Effector memory CD8-positive, alpha-beta T cell (primary cell): ENCODE measurements at places on chromosomes 3 and 15.
A peak's percentile ranks its signal among the peaks of the same experiment; 100 is the strongest.

DNA sequence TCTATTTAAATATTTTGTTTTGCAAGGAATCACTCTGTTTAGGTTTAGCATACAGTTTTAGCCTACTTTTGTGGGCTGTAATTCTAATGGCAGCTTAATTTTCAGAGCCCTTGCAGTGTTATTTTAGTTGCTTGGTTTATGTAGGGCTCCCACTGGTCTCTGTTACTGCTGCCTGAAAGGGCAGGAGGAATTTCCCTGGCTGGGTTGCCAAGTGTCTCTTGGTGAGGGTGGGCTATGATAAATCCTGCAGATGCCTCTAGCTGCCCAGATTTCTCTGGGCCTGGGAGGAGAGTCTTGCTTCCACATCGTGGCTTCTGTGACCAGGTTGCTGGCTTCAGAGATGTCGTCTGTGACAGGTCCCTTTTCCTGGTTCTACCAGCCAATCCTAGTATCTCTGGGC is 36.2 kb downstream of the ILDR1 start:
- no peaks in the 10 kb centered on the region for H3K27me3 ChIP-seq
- H3K36me3 ChIP-seq: no peaks in the 10 kb centered on the region
- DNase-seq: no peak
- no peak overlapping the region for H3K4me3 ChIP-seq
- no peaks in the 10 kb centered on the region for H3K4me1 ChIP-seq

- H3K27me3 ChIP-seq: peaks cover 17% of the 10 kb centered on the region
- H3K4me3 ChIP-seq: no peak overlapping the region
- DNase-seq: no peak
- H3K36me3 ChIP-seq: peaks cover 5% of the 10 kb centered on the region
- H3K27ac ChIP-seq: no peak overlapping the region
Measured at GRCh38 chr15:65072027-65072426, 4.2 kb upstream of the RASL12 start.

DNA sequence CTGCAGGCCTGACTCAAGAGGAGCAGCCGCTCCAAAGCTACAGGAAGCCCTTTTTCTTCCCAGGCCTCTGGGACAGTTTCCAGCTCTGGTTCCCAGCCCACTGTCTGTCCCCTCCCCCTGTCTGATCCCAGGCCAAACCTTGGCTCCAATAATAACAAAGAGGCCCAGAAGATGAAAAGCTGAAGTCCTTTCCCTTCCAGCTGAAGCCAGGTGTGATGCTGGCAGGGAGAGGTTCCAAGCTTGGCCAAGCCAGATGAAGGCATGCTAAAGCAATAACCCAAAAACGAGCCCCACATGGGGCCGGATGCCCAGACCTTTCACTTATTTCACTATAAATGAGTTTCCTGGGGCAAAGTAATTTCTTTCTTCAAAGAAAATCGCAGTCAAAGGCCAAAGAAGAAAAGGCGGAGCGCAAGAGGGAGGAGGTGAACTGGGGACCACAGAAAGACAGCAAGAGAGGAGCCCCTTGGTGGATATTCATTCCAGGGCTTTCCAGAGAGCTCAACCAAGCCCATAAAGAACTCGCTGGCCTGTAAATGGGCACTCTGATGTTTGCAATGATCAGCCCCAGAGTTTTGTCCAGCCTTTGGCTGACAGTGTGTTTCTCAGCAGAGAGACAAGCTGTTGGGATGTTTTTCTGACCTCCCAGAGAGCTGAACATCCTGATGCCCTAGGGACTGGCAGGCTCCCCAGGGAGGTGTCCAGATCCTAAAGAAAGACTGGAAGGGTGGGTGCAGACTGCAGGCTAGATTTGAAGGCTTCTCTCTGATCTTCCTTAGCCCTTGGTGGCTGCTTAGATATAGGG is 157.6 kb downstream of the UACA start:
- no peak overlapping the region for H3K4me3 ChIP-seq
- no peaks in the 10 kb centered on the region for H3K4me1 ChIP-seq
- DNase-seq: no peak
- no peak overlapping the region for H3K27ac ChIP-seq
- H3K36me3 ChIP-seq: no peaks in the 10 kb centered on the region

DNA sequence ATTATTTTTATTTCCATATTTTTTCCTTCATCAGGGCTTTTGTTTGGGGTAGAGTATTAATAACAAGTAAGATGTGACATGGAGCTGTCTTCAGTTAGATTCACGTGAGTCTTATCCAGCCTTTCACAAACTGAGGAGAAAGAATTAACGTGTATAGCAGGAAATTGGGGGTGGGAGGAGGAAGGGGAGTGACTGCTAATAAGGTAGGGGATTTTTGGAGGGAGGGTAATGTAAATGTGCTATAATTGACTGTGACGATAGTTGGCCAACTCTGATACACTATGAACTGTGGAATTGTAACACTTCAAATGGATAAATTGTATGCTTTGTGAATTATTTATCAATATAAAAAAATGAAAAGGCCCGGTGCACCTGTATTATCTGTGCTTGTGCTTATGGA is 8.9 kb downstream of the DUT start:
- H3K4me1 ChIP-seq: no peaks in the 10 kb centered on the region
- H3K27ac ChIP-seq: peak overlapping the region; percentile 54
- H3K27me3 ChIP-seq: no peaks in the 10 kb centered on the region
- no peak overlapping the region for H3K4me3 ChIP-seq

- DNase-seq: no peak
- no peaks in the 10 kb centered on the region for H3K27me3 ChIP-seq
- no peak overlapping the region for H3K4me3 ChIP-seq
Measured at GRCh38 chr3:73423116-73423515, 201.6 kb downstream of the PDZRN3 start.

- H3K4me3 ChIP-seq: no peak overlapping the region
- peaks cover 7% of the 10 kb centered on the region for H3K36me3 ChIP-seq
- peaks cover 45% of the 10 kb centered on the region for H3K4me1 ChIP-seq
- H3K27me3 ChIP-seq: peaks cover 5% of the 10 kb centered on the region
Measured at GRCh38 chr3:195805181-195805580, 6.5 kb downstream of the MUC4 start.

DNA sequence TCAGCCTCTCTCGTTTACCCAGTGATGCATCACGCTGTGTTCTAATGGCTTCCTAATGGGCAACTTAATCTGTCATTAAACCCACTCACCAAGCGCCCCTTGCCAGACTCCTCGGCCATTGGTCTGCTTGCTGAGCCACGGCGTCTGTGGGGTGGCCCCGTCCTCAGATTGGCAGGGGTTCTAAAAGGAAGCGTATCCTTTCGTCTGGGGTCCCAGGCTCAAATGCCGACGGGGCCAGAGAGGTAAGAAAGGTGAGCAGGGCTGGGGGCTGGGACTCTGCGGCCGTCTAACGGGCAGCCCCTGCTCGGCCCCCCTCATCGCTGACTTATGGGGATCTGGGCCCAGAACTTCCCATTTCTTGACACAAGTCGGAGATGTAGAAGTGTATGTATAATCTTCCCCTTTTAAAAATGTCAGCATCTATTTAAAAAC is 315.1 kb upstream of the PROK2 start:
- peaks cover 29% of the 10 kb centered on the region for H3K27me3 ChIP-seq
- no peak overlapping the region for H3K27ac ChIP-seq
- H3K4me3 ChIP-seq: peak overlapping the region; percentile 76
- peaks cover 15% of the 10 kb centered on the region for H3K4me1 ChIP-seq

GRCh38 chr15:58297639-58298038 is 134.2 kb upstream of the LIPC start:
- H3K36me3 ChIP-seq: no peaks in the 10 kb centered on the region
- H3K4me3 ChIP-seq: no peak overlapping the region
- H3K27ac ChIP-seq: no peak overlapping the region
- peaks cover 39% of the 10 kb centered on the region for H3K27me3 ChIP-seq
- H3K4me1 ChIP-seq: peaks cover 3% of the 10 kb centered on the region

GRCh38 chr3:5009506-5010109 is 30.4 kb downstream of the BHLHE40 start:
- H3K27ac ChIP-seq: no peak overlapping the region
- no peaks in the 10 kb centered on the region for H3K27me3 ChIP-seq
- H3K4me3 ChIP-seq: no peak overlapping the region
- no peak for DNase-seq
- H3K4me1 ChIP-seq: peaks cover 37% of the 10 kb centered on the region

DNA sequence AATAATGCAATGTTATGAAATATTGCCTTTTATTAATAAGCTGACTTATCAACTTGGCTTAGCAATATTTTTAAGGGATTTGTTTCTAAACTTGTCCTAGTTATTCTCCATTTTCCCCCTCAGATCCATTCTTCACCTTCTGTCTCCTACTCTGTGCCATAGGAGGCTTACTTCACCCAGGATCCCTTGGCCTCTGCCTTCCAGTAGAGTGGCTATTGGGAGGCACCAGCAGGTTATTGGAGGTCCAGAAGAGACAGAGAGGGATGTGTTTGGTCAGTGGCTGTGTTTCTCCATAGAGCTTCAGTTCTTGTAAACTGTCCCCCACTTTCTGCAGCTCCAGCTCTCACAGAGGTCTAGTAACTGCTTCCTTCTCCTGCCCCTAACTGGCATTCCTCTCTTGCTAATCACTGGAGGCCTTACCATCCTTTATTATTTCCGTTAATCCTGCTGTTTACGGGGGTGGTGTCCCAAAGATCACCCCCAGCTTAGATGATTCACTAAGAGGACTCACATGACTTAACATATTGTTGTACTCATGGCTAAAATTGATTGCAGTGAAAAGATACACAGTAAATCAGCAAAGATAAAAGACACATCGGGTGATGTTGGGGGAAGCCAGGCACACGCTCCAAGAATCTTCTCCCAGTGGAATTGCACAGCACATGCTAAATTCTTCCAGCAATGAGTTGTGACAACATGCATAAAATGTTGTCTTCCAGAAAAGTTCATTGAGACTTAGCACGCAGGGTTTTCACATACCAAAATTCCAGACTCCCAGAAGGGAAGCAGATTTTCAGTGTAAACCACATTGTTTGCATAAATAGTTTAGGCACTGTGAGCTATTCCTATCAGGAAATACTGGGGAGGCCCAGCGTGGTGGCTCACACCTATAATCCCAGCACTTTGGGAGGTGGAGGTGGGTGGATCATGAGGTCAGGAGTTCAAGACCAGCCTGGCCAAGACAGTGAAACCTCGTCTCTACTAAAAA is 67.5 kb downstream of the RPL22L1 start:
- no peak overlapping the region for H3K27ac ChIP-seq
- H3K4me1 ChIP-seq: no peaks in the 10 kb centered on the region
- H3K4me3 ChIP-seq: no peak overlapping the region
- H3K27me3 ChIP-seq: peaks cover 43% of the 10 kb centered on the region
- DNase-seq: no peak

GRCh38 chr15:38532728-38533127 is 31.9 kb downstream of the RASGRP1 start:
- peaks cover 72% of the 10 kb centered on the region for H3K4me1 ChIP-seq
- H3K36me3 ChIP-seq: peaks cover 39% of the 10 kb centered on the region
- peak overlapping the region; percentile 56 for H3K4me3 ChIP-seq

DNA sequence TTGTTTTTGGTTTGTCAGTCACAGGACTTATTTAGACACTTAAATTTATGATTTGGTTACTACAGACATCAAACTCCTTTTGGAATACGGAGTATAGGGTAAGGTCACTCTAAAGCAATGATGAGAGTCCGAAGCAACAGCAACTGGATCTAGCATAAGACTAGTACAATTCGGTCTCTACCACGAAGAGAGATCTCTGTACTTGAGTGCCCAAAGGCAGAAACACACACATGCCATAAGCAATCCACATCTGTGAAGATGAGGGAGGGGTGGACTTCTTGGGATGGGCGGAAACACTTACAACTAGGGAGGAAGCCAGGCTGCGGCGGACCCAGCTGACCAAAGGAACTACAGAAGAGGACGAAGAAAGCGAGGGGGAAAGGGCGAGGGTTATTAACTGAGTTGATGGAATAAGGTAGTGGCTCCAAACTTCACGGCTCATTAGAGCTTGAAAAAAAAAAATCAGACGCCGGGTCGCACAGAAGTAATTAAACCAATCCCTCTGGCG is 595 bp downstream of the DPH6 start:
- DNase-seq: peak; percentile 9
- H3K36me3 ChIP-seq: peaks cover 8% of the 10 kb centered on the region
- peak overlapping the region; percentile 99 for H3K27ac ChIP-seq
- H3K4me1 ChIP-seq: peaks cover 17% of the 10 kb centered on the region
- peak overlapping the region; percentile 96 for H3K4me3 ChIP-seq

- DNase-seq: no peak
- peaks cover 6% of the 10 kb centered on the region for H3K36me3 ChIP-seq
- no peak overlapping the region for H3K4me3 ChIP-seq
- no peak overlapping the region for H3K27ac ChIP-seq
- peaks cover 2% of the 10 kb centered on the region for H3K4me1 ChIP-seq
- peaks cover 23% of the 10 kb centered on the region for H3K27me3 ChIP-seq
Measured at GRCh38 chr15:76155731-76156130, 95.9 kb downstream of the TMEM266 start.

GRCh38 chr15:81358248-81358647 is 15.8 kb downstream of the TMC3 start:
- H3K27me3 ChIP-seq: peaks cover 16% of the 10 kb centered on the region
- H3K36me3 ChIP-seq: no peaks in the 10 kb centered on the region
- no peaks in the 10 kb centered on the region for H3K4me1 ChIP-seq
- no peak for DNase-seq
- H3K4me3 ChIP-seq: no peak overlapping the region

DNA sequence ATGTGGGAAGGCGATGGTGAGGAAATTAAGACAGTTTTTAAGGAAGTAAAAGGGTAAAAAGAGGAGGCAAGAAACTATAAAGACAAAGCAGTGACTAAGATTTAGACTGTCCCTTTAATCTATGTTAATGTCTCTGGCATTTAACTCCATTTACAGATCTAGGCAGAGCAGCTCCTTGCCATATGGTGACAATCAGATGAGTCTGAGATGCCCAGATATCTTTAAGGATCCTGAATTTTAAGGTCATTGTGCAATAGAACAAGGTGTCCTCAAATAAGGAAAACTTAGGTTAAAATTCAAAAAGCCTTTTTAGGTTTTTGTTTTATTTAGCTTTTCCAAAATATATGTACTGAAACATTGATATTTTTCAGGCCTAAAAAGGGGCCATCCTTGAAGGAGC is 24.1 kb downstream of the RASGRP1 start:
- peak overlapping the region; percentile 71 for H3K27ac ChIP-seq
- no peaks in the 10 kb centered on the region for H3K27me3 ChIP-seq
- H3K36me3 ChIP-seq: peaks cover 26% of the 10 kb centered on the region
- peak overlapping the region; percentile 41 for H3K4me3 ChIP-seq
- H3K4me1 ChIP-seq: peaks cover 71% of the 10 kb centered on the region

GRCh38 chr15:80778621-80778963 is 578 bp upstream of the CEMIP start:
- peaks cover 47% of the 10 kb centered on the region for H3K27me3 ChIP-seq
- no peak overlapping the region for H3K27ac ChIP-seq
- H3K36me3 ChIP-seq: peaks cover 3% of the 10 kb centered on the region
- H3K4me1 ChIP-seq: no peaks in the 10 kb centered on the region
- H3K4me3 ChIP-seq: no peak overlapping the region

- H3K4me3 ChIP-seq: no peak overlapping the region
- H3K27me3 ChIP-seq: no peaks in the 10 kb centered on the region
Measured at GRCh38 chr3:44939581-44940036, 36.4 kb downstream of the ZDHHC3 start.

- H3K27ac ChIP-seq: no peak overlapping the region
- no peak overlapping the region for H3K4me3 ChIP-seq
- H3K4me1 ChIP-seq: peaks cover 3% of the 10 kb centered on the region
- H3K27me3 ChIP-seq: no peaks in the 10 kb centered on the region
- no peak for DNase-seq
Measured at GRCh38 chr3:119318876-119319275, 24.7 kb downstream of the ARHGAP31 start.
